Activated CD4-positive, alpha-beta memory T cell treated with anti-CD3 and anti-CD28 coated beads, Interleukin-2, amount 10 ng/mL, durations not matched to agents 7 days and 5 days (primary cell): ENCODE measurements at places on chromosomes 7 and 10.

- peaks cover 17% of the 10 kb centered on the region for H3K4me1 ChIP-seq
- DNase-seq = peak; percentile 17
- H3K4me3 ChIP-seq = no peak overlapping the region
- no peaks in the 10 kb centered on the region for H3K36me3 ChIP-seq
- peak overlapping the region; percentile 52 for H3K27ac ChIP-seq
- H3K27me3 ChIP-seq = peaks cover 12% of the 10 kb centered on the region
Observed at GRCh38 chr10:90947030-90947960, 26.4 kb upstream of the ANKRD1 start.

- no peak overlapping the region for H3K4me3 ChIP-seq
- no peaks in the 10 kb centered on the region for H3K4me1 ChIP-seq
- DNase-seq = no peak
- no peak overlapping the region for H3K27ac ChIP-seq
- H3K27me3 ChIP-seq = no peaks in the 10 kb centered on the region
Observed at GRCh38 chr10:20976891-20977290, 79.8 kb upstream of the NEBL start.

DNA sequence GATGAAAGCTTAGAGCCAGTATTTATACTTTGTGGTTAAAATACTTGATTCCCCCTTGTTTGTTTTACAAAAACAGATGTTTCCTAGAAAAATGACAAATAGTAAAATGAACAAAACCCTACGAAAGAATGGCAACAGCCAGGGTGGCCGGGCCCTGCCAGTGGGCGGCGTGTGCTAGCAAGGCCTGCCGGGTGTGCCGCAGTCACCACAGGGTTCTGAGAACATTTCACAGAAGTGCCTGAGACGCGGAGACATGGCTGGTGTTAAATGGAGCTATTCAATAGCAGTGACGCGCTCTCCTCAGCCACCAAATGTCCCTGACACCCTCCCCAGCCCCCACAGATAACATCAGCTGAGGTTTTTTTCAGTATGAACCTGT lies 14.5 kb downstream of the GPR146 start:
- peaks cover 30% of the 10 kb centered on the region for H3K4me1 ChIP-seq
- H3K27me3 ChIP-seq = peaks cover 1% of the 10 kb centered on the region
- H3K4me3 ChIP-seq = no peak overlapping the region

GRCh38 chr10:76644476-76644875 lies 993.1 kb downstream of the KCNMA1 start:
- H3K27ac ChIP-seq = no peak overlapping the region
- H3K4me3 ChIP-seq = no peak overlapping the region
- H3K36me3 ChIP-seq = no peaks in the 10 kb centered on the region
- no peak for DNase-seq
